ENCODE measurements at places on chromosomes 16 and 17. TPM values are rescaled to one million over a fixed set of nuclear protein-coding genes. Genes with fewer than 3 reads are reported as not detected.

Gene OR1F1
- not detected for total RNA-seq

- DNase-seq = no peak
Observed at GRCh38 chr17:60167065-60167741, 17.4 kb downstream of the CA4 start.

DNA sequence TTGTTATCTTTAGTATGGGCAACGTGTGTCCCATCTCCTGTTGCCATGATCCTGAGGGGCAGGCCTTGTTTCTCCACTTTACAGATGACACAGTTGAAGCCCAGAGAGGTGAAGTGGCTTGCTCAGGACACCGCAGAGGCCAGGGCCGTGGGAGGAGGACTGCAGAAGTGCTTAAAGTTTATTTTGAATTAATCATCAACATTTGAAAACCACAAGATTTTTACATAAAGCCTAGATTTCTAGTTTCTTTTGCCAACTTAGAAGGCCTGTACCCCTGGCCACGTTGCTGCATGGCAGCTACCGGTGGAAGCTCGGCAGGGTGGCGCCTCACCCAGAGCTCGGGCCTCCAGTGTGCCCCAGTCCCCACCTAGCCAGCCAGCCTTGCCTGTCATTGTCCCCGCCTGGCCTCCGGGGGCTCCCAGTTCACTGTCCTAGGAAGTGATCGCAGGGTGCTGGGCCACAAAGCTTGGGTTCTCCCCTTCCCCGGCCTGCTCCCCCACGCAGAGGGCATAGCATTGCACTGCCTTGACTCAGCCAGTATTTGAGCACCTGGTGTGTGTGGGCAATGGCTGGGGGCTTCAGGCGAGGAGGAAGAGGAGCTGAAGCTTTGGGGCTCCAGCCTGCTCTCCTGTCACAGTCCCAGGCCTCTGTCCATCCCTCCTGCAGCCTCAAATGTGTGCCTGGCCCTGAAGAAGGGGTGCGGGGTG is 14.8 kb upstream of the ADCY7 start:
- DNase-seq = no peak

GRCh38 chr17:60075981-60076380 is 2.7 kb downstream of the HEATR6 start:
- DNase-seq = no peak

Gene TRIM72
- total RNA-seq = 2.5 TPM

Gene CD79B
- total RNA-seq = 1.3 TPM

- peak; percentile 8 for DNase-seq
Observed at GRCh38 chr16:87608400-87608985, 6.2 kb downstream of the JPH3 start.

- no peak for DNase-seq
Observed at GRCh38 chr17:21174713-21175112, 39.2 kb downstream of the TMEM11 start.

Gene ZNF200
- 15.2 TPM for total RNA-seq

DNA sequence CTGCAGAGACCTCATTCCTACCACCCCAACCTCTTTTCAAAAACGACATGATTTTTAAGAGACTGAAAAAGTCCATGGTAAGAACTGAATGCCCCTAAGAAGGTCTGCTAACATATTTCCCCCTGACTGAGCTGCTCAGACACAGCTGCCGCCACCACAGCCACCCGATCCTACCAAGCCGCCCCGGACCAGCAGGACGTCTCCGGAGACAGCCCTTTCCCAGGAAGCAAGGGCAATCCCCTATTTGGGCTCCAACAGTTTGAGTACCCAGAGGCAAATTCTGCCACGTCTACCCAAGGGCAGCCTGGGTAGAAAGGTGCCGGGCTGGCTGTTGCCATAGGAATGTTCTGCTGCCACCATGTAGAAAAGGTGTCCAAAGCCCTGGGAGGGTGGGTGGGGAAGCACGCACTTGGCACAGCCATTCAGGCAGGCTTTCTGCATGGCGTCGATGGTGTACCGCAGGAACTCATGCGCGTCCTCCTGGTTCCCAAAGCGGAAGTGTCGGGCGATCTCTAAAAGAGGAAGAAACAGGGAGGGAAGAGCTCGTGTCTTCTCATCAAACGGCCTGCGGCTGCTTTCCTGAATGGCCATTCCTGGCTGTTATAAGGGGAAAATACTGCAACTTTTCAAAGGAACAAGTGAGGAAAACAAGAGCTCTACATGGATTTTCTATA is 13.6 kb downstream of the USP36 start:
- no peak for DNase-seq

Gene GRB7
- total RNA-seq = 2.9 TPM

DNA sequence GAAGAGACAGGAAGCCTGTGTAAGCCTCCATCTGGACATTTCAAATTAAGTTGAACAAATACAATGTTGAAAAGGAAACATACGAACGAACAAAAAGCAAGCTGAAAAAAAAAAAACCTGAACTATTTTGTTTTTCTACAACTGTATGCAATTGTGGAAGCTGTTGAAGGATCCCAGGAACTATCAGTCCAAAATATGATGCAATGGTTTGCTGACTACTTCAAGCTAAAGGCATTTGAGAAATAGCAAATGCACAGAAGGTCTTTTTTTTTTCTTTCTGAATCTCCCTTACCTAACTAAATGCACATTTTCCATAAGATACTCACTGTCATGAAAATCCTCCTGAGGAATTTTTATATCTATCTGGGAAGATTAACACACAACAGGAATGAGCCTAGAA is 40.2 kb downstream of the MAF start:
- DNase-seq = no peak

DNA sequence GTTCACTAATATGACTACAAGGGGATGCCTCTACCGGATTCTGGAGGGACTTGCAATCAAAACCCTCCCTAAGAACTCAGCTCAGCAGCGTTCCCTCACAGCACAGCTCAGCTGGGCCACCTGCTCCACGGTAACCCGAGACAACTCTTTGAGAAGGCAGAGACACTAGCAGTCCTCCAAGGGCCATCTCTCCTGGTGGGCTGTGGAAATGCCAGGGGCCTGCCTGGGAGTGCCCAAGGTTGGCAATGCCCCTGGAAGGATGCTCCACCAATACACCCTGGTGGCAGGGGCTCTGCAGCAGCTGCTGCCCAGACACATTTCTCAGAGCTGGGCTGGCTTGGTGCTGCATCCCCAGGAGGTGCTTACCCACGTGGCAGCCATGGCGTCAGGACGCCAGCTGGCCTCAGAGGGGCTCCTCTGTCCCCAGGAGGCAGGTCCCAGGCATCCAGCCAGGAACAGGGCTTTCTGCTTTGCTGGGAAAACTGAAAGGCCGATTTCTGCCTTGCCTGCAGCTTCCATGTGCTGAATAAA is 16.5 kb downstream of the CDIP1 start:
- DNase-seq = no peak

- no peak for DNase-seq
Observed at GRCh38 chr16:22938647-22939046, 124.7 kb downstream of the HS3ST2 start.

- DNase-seq = no peak
Observed at GRCh38 chr17:15332338-15332737, 9.1 kb downstream of the TEKT3 start.

Gene ALDH3A1
- 1.5 TPM for total RNA-seq

Gene HCRT
- not detected for total RNA-seq

DNA sequence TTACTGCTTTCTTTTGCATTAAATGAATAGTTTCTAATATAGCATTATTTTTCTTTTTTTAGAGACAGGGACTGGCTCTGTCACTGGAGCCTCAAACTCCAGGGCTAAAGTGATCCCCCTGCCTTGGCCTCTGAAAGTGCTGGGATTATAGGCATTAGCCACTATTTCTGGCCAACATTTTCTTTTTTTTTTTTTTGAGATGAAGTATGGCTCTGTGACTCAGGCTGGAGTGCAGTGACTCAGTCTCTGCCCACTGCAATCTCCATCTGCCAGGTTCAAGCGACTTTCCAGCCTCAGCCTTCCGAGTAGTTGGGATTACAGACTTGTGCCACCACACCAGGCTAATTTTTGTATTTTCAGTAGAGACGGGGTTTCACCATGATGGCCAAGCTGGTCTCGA is 2.0 kb upstream of the DUXB start:
- DNase-seq = no peak

Gene NT5M
- 1.6 TPM for total RNA-seq

Gene OTOP3
- not detected for total RNA-seq

Gene TBC1D3L
- 3.9 TPM for total RNA-seq

Gene KRTAP3-2
- not detected for total RNA-seq

DNA sequence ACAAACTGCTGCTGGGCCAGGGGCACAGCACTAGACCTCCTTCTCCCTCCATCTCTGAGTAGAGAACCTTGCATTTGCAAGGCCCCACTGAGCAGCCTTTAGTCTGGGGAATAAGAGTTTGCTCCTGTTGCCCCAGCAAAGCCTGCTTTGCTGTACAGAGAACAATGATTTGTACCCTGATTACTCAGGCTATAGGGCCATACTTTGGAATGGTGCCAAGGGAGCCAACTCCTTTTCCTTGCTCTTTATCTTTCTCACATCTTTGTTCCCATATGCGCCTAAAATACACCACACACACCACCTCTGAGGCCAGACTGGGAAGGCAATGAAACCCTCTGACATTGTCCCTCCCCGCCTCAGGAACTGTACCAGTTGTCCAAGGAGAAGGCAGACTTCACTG is 21.2 kb downstream of the LIG3 start:
- no peak for DNase-seq

DNA sequence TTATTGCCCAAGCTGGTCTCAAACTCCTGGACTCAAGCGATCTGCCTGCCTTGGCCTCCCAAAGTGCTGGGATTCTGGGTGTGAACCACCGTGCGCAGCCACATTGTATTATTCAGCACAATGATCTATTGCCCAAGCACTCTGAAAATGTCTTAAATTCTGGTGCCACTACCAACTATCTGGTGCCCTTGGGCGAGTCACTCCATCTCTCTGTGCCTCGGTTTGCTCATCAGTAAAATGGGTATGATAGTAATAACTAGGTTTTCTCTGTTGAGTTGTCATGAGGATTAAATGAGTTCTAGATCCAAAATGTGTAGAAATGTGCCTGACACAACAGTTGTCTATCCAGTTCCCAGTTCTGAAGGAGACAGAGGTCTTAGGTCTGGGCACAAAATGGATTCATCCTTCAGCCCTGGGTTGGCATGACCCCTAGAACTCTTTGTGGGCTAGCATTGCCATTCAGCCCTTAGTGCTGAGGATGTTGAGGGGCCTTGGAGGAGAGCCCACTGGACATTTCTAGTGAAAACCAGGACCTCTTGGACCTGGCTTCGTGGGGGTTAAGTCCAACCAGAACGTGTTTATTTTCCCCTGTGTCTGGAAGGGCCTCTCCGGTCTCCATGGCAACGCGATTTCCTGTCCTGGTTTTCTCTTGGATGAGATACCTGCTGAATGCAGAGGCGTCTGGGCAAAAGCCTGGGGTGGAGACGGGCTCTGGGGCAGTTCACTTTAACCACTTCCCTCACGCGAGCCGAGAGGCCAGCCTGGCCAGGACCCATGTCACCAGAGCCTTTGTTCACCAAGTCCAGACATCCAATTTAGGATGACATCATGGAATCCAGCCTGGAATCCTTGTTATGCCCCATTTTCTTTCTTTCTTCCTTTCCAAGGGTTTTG is 43.7 kb upstream of the TNRC6A start:
- peak; percentile 80 for DNase-seq

Gene CRYM
- 12.6 TPM for total RNA-seq

GRCh38 chr16:10883004-10883403 is 6.0 kb downstream of the CIITA start:
- DNase-seq = no peak
